ENCODE measurements at places on chromosomes 5 and 9.

GRCh38 chr5:16418471-16418922 lies 47.1 kb downstream of the ZNF622 start:
- no peak for DNase-seq

DNA sequence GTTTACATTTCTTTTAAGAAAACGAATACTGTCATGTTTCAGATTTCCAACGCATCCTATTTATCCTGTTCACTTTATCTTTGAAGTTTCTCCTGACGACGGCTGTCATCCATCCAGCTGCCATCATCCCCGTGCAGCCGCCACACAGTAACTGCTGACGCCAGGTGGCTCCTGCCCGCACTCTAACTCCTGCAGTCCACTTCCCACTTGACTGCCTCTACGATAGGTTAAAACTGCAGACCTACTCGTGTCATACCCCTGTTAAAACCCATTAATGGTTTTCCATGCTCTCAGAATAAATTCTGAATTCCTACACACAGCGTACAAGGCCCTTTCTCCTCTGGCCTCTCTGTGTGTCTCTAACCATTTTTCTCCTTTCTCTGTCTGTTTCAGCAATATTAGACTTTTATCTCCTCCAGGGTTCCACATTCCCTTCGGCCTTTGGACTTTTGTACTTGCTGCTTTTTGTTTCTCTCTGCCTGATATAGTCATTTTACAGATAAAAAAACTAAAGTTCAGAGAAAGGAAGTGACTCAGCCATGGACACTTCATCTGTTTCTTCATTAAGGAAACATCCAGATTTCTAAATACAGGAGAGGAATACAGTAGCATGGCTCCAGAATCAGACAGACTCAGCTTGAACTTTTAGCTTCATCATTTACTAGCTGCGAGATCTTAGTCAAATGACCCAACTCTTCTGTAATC lies 84.9 kb downstream of the ADAMTS12 start:
- DNase-seq = peak; percentile 77

DNA sequence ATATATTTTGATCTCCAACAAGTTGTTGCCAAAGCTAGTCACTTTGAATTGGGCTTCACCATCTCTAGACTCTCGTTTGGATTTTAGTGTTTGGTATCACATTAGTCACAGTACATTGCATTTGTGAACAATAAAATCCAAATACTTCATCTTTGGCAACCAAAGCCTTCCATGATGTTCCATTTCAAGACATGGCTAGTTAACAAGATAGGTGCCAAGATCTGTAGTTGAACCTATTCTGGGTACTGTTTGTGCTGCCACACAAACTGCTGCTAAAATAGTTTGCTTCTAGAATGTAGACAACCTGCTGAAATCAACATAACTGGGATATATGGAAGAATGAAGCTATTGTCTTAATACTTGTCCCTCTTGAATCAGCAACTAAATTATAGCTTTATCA lies 207.5 kb downstream of the LRRC70 start:
- DNase-seq = no peak

DNA sequence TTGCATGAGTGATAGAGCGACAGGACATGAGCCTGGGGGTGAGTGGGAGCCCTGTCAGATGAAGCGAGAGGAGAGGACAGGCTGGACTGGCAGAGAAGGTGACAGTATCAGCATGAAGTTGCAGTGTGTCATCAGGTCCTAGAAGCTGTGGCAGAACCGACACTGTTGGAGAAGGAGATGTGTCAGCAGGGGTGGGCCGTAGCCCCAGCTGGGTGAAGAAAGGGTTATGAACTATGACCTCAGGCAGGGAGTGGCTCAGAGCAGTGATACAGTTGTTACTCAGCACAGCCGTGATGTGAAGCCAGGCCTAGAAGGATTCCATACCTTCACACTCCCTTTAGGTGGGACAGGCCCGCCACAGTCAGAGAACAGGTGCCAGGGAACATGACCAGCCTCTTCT lies 7.6 kb downstream of the PCYOX1L start:
- no peak for DNase-seq

DNA sequence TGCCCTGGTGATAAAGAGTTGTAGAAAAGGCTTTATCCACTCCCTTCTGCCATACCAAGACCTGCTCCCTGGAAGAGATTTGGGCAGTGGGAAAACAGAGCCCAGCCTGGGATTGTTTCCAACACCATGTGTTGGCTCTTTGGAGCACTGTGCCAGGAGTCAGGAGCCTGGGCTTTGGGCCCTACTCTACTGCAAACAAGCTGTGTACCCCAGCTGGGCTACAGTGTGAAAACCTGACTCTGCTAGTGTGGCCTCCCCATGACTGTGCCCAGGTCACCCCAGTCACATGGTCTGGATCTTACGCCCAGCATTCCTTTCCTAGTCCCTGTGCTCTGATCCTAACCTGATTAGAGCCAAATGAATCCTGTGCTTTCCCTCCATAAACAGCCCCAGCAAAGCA lies 39.3 kb upstream of the SHB start:
- no peak for DNase-seq

DNA sequence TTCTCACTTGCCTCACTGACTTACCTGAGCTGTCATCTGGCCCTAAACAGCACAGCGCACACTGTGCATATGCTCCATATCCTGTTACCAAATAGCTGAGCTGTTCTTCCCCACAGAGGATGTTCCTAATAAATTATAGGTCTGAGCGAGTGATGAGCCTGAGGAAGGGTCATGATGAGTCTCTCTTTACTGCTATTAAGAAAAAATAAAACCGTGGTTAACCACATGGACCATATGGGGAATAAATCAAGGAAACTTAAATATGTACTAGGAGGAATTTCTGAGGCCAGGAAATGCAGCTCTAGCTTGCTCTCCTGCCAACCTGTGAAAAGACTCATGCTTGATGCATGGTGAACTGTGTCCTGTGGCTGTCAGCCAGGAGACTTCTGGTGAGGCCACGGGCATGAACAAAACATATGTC lies 424.8 kb upstream of the DMAC1 start:
- peak; percentile 3 for DNase-seq

- no peak for DNase-seq
Measured at GRCh38 chr5:2919310-2920018, 168.0 kb upstream of the IRX2 start.

- DNase-seq = peak; percentile 35
Measured at GRCh38 chr5:40413743-40414142, 266.0 kb upstream of the PTGER4 start.

DNA sequence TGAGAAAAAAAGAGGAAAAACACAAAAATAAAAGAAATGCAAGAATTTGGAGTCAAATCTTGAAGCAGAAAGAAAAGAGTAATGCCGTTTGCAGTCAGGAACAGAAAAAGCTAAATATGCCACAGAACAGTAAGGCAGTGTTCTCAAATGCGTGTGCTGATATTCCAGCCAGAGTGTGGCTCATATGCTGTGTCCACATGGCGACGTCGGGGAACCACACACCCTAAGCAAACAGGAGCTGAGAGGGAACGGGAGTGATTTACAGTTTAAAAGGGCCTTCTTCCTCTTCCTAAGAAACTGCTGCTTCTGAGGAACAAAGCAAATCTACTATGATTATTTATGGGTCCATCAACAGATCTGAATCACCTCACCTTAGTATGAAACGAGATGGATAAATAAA lies 42.7 kb downstream of the DDX31 start:
- no peak for DNase-seq

GRCh38 chr9:134225816-134226215 lies 61.5 kb upstream of the RNU6ATAC start:
- DNase-seq = no peak

GRCh38 chr5:146079695-146080373 lies 25.5 kb downstream of the PLAC8L1 start:
- peak; percentile 29 for DNase-seq

- DNase-seq = no peak
Measured at GRCh38 chr5:168291342-168291963, at the start of gene WWC1. Gene WWC1 (plus strand): TSS chr5:168291645. CDS start chr5:168292153, 508 bp downstream.

- DNase-seq = no peak
Measured at GRCh38 chr5:87997662-87998061, 271.0 kb downstream of the TMEM161B start.

DNA sequence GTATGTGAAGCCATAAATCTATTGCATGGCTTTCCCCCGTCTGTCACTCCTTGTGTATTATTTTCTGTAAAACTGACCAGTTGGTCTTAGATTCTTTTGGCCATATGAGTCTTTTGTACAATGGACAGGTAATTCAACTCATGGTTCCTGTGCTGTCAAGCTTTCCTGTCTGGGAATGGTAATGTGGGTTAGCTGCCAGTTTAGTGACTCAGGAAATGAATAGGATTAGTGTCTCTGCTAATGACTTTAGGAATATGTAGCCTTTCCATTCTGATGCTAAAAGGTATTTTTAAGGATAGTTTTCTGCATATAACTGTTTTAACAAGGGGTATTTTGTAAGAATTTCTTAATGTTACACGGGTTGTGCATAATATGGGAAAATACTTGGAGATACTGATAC lies 182.7 kb downstream of the PBX3 start:
- no peak for DNase-seq

DNA sequence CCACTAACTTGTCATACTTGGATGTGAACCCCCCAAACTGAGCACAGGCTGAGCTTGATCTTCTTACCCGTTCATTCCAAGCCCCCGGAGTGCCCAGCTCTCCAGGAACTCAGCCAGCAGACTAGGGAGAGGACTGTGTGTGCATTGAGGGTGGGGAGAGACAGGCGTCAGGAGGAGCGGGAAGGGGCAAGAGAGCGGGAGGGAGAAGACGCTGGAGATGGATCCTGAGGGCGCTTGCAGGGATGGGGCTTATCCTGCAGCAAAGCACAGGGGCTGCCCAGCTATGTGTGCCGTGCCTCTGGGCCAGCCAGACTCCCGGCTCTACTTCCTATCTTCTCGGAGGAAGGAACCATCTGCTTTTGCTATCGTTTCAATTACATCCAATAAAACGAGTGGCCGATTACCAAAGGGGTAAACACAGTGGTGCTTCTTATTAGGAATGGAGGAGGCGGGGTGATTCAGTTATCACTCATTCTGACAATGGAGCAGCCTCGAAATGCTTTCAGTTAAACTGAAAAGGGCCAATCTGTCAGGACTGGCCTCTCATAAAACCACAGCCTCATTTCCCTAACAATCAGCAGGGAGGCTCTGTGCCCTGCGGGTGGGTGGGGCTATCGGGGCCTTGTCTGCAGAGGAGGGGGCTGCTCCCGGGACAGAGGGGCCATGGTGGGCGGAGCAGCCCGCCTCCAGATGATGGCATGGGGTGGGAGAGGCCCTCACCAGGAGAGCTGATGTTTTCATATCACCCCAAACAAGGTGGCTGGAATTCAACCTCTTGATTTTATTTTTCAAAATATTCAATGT lies 168.2 kb downstream of the DAB2IP start:
- DNase-seq = peak; percentile 38

DNA sequence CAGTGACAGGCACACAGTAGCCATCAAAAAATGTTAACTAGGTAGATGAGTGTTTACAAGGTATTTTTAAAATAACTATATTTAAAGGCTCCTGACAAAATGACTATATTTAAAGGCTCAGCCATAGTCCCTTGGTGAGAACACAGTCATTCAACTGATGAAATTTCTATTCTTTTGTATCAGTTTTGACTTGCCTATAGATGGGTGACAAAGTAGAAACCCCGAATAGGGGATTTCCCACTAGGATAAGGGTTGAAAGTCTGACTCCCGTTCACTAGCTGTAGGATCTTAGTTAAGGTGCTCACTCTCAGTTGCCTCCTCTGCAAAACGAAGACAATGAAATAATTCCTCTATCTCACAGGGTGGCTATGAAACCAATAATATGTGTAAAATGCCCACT lies 218.2 kb downstream of the TSSK1B start:
- DNase-seq = no peak

DNA sequence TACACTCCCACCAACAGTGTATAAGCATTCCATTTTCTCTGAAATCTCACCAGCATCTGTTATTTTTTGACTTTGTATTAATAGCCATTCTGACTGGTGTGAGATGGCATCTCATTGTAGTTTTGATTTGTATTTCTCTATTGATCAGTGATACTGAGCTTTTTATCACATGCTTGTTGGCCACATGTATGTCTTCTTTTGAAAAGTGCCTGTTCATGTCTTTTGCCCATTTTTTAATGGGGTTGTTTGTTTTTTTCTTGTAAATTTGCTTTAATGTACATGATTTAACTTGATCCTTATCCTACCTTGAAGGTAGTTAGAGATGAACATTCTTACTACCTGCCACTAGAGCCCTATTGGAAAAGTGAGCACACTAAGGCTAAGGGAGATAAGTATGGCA lies 151.2 kb upstream of the KIF2A start:
- DNase-seq = no peak

GRCh38 chr5:80503641-80504040 lies 15.7 kb downstream of the FAM151B start:
- no peak for DNase-seq

DNA sequence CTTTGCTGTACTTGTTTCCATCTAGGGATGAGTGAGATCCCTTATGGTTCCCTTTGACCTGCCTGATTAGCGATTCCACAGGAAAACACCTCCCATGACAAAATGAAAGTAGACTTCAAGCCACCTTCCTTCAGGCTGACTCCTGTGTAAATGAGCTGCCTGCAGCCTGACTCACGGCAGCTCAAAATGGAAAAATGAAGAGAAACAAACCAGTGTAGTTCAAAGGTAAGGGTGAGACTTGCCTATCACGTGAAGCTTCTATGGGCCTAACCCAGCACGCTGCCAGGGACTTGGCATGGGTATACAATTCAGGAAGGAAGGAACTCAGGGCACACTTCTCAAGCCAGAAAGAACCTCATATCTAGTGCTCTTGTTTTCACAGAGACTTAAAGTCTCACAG lies 110.1 kb upstream of the LRRTM2 start:
- no peak for DNase-seq

- DNase-seq = no peak
Measured at GRCh38 chr9:135098400-135099105, 11.1 kb downstream of the OLFM1 start.

- DNase-seq = no peak
Measured at GRCh38 chr5:132372127-132372526, 2.6 kb downstream of the SLC22A5 start.

DNA sequence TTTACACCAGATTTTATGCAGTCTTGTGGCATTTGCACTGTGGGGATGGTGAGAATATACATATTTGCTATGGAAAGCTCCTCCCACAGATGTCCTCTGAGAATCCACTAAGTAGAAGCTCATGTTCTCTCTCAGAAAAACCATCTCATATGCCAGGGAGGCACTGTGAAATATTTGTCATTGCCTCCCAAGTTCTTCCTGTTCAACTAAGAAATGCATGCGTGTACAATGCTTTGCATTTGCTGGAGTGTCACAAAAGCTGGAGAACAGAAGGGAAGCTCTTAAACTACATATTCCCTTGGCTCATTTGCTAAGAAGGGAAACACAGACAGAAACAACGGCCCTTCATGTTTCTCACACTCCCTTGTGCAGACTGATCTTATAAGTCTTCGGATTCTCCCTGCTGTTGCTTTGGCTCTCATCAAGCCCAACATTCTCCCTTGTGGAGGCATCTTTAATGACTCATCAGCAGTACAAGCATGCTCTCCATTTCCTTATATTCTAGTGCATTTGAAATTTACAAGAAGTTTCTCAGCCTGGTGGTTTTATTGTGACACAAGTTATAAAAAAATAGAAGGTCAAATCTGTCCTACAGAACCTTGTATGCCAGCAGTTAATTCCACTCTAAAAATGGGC lies 220.6 kb downstream of the TRIM36 start:
- DNase-seq = no peak

- no peak for DNase-seq
Measured at GRCh38 chr9:31824860-31825259, 559.6 kb upstream of the ACO1 start.

Measured in AG10803 (cell line).